ENCODE measurements at places on chromosomes 1 and 21.

- DNase-seq: no peak
These were observed 111.1 kb downstream of the NEK7 start for GRCh38 chr1:198267921-198268320.

GRCh38 chr1:207644166-207644851 lies 624 bp upstream of the CR1L start:
- DNase-seq: no peak

DNA sequence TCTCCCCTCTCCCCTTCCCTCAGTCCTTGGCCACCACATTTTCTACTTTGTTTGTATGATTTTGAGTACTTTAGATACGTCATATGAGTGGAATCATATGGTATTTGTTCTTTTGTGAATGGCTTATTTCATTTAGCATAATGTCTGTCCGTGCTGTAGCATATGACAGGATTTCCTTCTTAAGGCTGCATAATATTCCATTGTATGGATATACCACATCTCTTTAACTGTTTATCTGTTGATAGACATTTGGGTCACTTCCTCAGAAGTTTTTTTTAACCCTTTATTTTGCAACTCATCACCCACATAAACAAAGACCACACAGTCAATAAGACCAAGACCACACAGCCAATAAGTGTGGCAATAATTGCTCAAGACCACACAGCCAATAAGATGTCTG lies 24.9 kb downstream of the FAM163A start:
- no peak for DNase-seq

DNA sequence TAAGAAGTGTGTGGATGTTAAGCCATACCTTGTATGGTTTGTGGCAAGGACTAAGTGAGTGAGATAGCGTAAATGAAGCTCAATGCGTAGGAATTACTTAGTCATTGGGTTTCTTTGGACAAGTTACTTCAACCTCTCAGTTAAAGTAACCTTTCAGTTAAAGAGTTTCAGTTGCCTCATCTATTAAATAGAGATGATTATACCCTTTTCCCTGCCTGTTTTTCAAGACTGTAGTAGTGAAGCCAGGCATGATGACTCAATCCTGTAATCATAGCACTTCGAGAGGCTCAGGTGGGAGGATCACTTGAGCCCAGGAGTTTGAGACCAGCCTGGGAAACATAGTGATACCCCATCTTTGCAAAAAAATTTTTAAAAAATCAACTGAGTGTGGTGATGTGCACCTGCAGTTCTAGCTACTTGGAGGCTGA lies 6.3 kb downstream of the ZMPSTE24 start:
- no peak for DNase-seq

- no peak for DNase-seq
These were observed 34.1 kb downstream of the TP53BP2 start for GRCh38 chr1:223811634-223812101.

- DNase-seq: no peak
These were observed 481 bp upstream of the SLAMF1 start for GRCh38 chr1:160647329-160647720.

GRCh38 chr1:236035681-236036101 lies 29.2 kb downstream of the NID1 start:
- no peak for DNase-seq

GRCh38 chr1:217495249-217495648 lies 135.6 kb downstream of the GPATCH2 start:
- no peak for DNase-seq

DNA sequence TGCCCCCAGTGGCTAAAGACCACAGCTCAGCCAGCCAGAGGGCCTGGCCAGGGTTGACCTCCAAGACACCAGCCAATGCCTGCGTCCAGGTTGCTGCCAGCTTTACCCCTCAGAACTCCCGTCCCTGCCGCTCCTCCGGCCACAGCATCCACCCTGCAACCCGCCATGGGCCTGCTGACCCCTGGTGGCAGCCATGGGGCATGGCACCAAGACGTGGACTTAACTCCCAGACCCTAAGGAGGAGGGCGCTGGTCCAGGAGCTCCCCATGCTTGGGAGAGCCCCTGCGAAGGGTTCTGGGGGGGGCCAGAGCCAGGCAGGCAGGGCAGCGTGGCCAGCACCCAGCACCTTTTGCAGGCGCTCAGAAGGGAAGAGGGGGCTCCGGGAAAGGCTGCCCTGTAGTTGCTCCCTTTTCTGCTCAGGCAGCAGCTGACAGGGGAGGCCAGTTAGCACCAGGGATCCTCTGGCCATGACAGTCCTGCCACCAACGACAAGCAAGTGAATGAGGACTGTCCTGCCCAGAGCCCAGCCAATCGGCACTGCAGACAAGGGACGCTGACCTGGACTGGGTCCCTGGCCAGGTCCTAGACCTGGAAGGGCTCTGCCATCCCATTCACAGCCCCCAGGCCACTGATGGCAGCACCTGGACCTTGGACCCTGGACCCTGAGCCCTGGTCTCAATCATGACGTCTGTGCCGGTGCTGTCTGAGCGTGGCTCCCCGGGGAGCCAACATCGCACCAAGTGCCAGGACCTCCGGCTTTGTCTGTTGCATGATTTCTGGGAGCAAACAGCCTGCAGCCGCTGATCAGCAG lies 246.2 kb downstream of the NPHP4 start:
- DNase-seq: peak; percentile 18

DNA sequence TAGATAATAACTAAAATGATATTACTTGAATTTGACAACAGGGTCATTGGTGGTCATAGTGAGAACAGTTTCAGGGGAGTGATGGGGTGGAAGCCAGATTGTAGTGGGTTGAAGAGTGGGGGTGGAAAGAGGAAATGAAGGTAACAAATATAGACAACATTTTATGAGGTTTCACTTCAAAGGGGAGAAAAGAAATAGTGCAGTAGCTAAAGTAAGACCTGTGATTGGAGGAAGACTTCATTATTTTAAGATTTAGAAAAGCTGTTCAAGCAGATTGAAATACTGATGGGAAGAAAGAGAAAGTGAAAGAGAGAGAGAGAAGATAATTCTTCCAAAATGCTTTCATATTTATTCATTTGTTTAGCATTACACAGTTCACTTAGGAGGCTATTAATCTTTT lies 52.0 kb upstream of the KCNA3 start:
- no peak for DNase-seq

- DNase-seq: no peak
These were observed 43.5 kb upstream of the TRAPPC10 start for GRCh38 chr21:43968410-43969114.

DNA sequence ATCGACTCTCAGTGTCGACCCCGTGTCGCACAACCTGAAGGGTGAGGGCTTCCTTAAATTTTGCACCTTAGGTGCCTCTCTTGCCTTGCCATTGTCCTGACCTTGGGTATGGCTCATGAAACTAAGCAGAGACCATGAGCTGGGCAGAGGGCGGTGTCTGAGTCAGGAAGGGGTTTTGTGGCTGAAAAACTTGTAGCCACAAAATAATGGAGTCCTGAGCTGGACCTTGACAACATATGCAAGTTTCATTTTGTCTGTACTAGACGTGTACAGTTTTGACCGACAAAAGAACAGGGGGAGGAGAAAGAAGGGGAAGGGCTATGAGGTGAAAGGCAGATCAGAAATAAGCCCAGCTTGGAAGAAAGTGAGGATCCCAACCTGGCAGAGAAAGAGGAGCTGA lies 8.3 kb upstream of the RUNX1 start:
- DNase-seq: no peak

DNA sequence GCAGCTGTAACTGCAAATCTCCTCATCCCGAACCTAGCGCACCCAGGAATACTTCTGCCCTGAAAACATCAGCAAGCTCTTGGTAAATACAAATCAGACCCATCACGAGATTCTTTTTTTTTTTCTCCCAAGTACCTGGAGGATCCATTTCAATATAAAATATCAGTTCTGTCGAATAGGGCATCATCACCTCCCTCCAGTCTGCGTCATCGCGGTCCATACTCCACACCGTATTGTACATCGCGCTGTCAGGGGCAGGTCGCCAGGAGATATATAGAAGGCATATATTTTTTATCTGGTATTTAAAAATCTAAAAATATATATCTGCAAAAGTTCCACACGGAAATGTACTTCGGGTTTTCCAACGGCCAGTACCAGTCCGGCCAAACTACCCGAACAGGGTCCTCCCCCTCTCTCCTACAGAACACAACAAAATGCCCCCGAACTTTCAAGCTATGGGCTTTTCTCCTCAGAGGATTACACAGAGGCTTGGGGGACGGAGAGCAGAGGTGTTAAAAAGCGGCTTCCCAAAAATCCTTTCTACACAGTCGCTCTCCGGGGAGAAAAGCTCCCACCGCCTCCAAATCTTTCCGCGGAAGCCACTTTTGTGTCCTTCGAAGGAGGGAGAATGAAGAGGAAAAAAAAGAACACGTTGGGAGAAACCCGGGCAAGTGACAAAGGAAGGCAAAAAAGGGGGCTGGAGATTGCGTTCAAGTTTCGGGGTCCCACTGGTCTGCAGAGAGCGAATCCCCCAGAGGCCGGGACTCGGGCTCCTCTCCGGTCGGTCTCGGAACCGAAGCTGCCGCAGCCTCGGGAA lies 509 bp downstream of the PIK3R3 start:
- DNase-seq: no peak
